Hematopoietic multipotent progenitor cell treated with erythropoietin and hydrocortisone succinate and interleukin-3 and kit ligand, for 17 days (in vitro differentiated cells): ENCODE measurements at places on chromosomes 5 and 9.

DNA sequence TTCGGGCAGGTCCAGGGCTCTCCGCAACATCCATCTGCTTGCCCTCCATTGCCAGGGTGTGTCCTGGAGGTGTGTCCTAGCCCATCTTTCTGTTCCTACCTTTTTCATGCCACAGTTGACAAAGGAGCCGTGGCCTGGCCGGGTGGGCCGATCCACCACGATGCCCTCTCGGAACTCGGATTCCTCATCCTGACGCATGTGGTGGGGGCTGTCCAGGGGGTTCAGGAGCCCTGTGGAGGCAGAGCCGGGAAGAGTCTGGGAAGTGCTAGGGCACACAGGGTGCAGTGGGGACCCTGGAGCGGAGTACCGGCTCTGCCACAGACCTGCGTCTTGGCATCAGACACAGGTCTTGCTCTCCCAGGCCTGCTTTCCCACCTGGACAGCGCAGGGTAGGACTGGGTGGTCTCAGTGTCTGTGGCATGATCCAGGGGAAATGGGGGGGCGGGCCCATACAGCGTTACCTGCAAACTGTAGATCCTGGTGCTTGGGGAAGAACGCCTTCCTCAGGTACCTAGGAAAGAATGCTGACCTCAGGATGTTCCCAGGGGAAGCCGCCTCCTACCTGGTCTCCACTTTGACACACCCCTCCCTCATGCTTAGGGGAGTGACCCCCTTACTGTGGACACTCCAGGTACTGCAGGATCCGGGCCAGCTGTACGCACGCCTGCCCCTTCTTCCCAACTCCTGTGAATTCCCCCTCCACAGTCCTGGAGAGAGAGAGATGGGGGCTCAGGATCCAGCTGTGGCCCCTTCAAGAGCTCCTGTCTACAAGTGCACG is 3.5 kb downstream of the SPOUT1 start:
- no peak for DNase-seq

GRCh38 chr9:87612536-87612935 is 113.4 kb upstream of the CTSL start:
- no peak for DNase-seq

GRCh38 chr5:82244854-82245635 is 33.1 kb downstream of the RPS23 start:
- DNase-seq, result no peak

GRCh38 chr5:14034963-14035362 is 90.5 kb upstream of the DNAH5 start:
- DNase-seq, result no peak

DNA sequence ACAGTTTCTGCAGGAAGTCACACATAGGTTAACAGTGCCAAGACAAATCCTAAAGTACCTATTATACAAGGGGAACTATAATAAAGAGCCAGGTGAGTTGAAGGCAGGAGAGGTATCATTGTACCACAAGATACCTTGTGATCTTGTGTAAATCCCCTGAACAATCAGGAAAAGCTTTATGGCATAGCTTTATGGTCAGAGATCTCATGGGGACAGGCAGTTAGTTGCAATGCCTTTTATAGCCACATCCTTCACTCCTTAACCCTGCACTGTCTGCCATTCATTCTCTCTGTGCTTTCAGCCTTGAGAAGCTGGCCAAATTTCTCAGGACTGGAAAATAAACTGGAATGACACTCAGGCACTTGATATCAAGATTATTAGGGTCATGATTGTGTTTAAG is 97.0 kb downstream of the GHR start:
- DNase-seq, result no peak

GRCh38 chr5:154647761-154648145 is 107.4 kb upstream of the LARP1 start:
- peak; percentile 54 for DNase-seq

- no peak for DNase-seq
These were observed 121.9 kb downstream of the LPAR1 start for GRCh38 chr9:110916403-110916802.

DNA sequence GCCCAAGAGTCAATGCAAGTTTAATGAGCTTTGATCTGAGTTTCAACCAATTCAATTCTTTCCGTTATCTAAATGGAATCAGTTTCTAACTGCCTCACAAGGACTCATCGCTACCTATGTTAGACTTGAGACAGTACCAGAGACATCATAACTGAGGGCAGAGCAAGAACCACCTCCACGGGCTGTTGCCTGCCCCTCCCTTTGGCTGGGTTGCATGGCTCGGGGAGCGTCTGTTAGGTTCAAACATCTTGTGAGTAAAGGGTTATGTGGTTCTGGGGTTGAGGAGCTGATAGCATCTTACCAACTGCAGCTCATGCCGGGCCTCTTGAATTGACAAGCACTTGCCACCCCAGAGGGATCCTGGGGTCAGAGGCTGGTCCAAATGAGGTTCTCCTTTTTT is 457.9 kb downstream of the ENC1 start:
- DNase-seq, result no peak

GRCh38 chr5:144691936-144692335 is 521.3 kb downstream of the KCTD16 start:
- DNase-seq, result no peak

- DNase-seq, result no peak
These were observed 129.3 kb downstream of the ENTREP1 start for GRCh38 chr9:69454321-69454720.

GRCh38 chr5:66932457-66932856 is 264.1 kb downstream of the CD180 start:
- no peak for DNase-seq

GRCh38 chr9:36399980-36400331 is at the start of gene RNF38:
Gene RNF38, minus strand, starts transcription at chr9:36400269. Its CDS starts 161 bp downstream, at chr9:36400108.
- no peak for DNase-seq
